T-helper 1 cell (primary cell): ENCODE measurements at places on chromosomes 7 and 10.
A peak's percentile ranks its signal among the peaks of the same experiment; 100 is the strongest.

- DNase-seq: no peak
Measured at GRCh38 chr7:41760293-41760692, 57.4 kb upstream of the INHBA start.

- DNase-seq: no peak
Measured at GRCh38 chr7:80699045-80699638, 60.7 kb downstream of the CD36 start.

DNA sequence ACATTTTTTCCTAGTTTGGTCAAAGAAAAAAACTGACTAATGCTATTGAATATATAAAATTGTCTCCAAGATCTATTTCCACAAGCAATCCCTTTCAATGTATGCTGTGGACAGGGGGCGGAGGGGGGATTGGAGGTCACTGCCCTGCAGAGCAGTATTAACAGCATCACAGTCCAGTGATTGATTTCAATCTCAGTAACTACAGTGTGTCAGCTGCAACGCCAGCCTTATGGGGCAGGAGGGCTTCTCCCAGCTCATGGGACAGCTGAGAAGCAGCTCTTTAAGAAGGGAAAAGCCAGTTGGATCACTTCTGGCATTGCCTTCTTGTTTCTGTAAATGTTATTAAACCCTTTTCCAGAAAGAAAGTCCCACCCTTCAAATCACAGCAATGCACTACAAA is 65.0 kb downstream of the RAPGEF5 start:
- DNase-seq: no peak

DNA sequence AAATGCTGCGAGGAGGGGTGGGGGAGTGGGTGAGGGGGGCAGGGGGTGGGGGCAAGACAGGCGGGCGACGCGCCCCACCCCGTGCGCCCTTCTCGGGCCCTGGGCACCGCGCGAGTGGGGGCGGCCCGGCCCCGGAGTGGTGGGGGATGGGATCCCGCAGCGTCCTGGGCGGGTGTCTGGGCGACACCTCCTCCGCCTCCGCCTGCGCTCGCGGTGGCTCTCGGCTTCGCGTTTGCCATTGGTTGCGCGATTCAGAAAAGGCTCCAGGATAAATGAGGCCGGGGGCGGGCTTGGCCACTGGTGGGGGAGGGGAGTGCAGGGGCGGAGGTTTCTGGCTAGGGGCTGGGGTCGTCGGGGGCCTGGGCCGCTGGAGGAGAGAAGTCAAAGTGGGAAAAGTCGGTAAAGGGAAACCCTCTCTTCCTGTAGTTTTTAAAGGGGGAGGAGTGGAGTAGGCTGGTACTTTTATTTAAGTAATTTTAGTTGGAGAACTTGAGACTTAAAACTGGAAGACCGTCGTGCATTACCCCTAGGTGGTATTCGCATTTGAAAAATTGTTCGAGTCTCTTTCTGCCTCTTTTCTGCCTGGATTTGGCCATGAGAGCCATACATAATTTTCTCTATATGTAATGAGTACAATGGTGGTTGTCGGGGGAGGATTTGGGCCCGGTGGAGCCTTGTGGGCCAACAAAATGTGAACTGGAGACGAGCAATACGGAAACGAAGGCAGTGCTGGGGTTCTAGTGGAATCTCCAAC is 992 bp upstream of the IGF2BP3 start:
- no peak for DNase-seq

GRCh38 chr7:95817866-95818640 is 45.7 kb downstream of the DYNC1I1 start:
- DNase-seq: no peak

- DNase-seq: no peak
Measured at GRCh38 chr10:118926903-118927302, 102.6 kb upstream of the NANOS1 start.

- DNase-seq: no peak
Measured at GRCh38 chr7:27345164-27345887, 102.7 kb downstream of the EVX1 start.

DNA sequence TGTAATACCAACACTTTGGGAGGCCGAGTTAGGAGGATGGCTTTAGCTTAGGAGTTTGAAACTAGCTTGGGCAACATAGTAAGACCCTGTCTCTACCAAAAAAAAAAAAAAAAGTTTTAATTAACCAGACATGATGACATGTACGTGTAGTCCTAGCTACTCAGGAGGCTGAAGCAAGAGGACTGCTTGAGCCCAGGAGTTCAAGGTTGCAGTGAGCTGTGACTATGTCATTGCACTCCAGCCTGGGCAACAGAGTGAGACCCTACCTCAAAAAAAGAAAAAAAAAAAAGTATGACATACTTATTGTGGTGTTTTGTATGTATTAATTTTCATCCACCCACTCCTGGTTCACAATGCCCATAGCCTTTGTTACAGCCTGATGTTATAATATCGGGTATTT is 69.7 kb downstream of the GSAP start:
- DNase-seq: no peak

GRCh38 chr10:35643151-35644049 is 1.3 kb upstream of the FZD8 start:
- DNase-seq: no peak

- no peak for DNase-seq
Measured at GRCh38 chr10:79985481-79986072, 36.7 kb upstream of the SFTPD start.

DNA sequence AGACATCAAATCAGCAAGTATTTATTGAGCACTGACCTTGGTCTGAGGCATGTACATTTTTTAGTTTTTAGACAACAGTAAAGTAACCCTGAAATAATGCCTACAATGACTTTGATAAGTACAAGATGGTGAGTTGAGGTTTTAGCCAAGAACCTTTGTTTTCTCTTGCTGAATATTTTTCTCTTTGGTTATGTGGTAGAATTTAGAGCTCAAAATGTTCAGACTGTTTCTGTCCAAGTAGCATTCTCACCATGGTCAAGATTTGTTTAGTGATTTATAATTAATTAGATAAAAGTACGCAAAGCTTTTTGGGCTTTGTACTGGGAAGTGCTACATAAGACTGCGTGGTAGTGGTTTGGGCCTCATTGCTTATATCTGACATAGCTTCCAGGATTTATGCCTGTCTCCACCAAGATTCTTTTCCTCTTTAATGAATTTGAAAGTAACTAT is 102.4 kb downstream of the KAT6B start:
- DNase-seq: no peak

GRCh38 chr10:56298941-56299340 is 62.1 kb downstream of the ZWINT start:
- no peak for DNase-seq

GRCh38 chr7:26332698-26333097 is 41.0 kb downstream of the SNX10 start:
- no peak for DNase-seq

GRCh38 chr10:124566981-124567835 is 105.6 kb downstream of the LHPP start:
- DNase-seq: no peak

- no peak for DNase-seq
Measured at GRCh38 chr7:147513451-147513850, 1077.1 kb upstream of the C7orf33 start.

DNA sequence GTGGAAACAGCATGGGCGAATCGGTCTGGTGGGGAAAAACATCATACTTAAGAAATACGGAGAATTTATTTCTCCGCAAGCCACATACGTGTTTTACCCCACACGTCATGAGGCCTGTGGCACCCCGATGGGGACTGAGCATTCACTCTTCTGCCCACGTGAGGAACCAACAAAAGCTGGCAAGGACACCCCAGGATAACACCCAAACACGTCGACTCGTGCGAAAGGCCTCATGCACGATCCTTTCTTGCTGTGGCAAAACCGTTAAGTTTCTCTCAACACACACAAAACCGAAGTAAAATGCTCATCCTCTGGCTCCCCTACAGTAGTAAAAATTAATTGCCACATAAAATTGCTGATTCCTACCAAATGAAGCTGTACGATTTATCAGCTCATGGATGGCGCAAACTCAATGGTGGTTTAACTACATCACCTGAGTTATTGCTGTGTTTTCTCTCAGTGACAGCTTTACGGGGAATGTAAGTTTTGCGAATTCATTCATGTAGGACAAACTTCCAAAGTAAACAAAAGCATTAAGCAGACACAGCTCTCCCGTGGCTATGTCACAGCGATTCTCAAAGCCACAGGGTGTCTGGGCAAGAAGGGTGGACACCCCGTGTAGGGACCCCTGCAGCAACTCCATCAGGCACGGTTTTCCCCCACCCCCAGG is 97.0 kb downstream of the CTBP2 start:
- no peak for DNase-seq

- DNase-seq: no peak
Measured at GRCh38 chr10:76382381-76382851, 951.0 kb downstream of the LRMDA start.

GRCh38 chr7:103824251-103824650 is 165.2 kb downstream of the RELN start:
- DNase-seq: no peak

DNA sequence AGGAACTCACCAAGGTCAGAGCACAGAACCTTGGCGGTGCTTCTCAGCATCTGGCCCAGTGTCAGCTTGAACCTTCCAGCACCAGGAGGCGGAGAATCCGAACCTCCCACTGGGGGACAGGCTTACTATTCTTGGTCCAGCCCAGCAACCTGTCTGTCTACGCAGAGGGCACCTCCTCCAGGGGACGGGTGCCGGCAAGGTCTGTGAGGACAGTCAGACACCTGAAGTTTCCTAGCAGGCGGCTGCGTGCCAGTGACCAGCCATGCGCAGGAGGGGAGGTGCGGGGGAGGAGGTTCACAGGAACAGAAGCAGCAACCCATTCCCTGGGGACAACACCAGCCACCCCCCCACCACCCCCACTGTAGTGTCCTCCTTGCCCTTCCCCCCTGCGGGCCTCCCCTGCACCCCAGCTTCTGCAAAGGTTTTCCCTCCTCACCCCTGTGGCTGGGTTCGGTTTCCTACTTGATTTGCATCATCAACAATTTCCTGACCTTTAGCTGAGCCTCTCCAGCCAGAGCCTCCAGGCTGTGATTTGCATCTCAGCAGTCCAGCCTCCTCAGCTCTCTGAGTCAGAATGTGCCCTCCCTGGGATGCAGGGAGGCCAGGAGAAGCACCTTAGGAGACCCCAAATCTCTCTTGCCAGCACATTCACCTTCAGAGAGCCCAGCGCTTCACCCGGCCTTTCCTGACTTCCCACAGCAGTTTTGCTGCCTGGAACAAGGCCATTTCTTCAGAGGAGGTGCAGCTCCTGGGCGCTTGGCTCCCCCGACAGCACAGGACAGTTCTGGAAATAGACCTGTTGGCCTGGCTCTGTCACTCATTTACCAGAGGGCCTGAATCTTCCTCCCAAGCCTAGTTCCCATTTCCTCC is 107.5 kb upstream of the NPS start:
- no peak for DNase-seq

DNA sequence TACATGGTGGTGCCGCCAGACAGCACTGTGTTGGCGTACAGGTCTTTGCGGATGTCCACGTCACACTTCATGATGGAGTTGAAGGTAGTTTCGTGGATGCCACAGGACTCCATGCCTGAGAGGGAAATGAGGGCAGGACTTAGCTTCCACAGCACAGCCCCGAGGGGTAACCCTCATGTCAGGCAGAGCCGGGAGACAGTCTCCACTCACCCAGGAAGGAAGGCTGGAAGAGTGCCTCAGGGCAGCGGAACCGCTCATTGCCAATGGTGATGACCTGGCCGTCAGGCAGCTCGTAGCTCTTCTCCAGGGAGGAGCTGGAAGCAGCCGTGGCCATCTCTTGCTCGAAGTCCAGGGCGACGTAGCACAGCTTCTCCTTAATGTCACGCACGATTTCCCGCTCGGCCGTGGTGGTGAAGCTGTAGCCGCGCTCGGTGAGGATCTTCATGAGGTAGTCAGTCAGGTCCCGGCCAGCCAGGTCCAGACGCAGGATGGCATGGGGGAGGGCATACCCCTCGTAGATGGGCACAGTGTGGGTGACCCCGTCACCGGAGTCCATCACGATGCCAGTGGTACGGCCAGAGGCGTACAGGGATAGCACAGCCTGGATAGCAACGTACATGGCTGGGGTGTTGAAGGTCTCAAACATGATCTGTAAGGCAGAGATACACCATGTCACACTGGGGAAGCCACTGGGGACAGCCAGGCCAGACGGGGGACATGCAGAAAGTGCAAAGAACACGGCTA is 104.6 kb upstream of the TNRC18 start:
- no peak for DNase-seq

- peak; percentile 65 for DNase-seq
Measured at GRCh38 chr10:3948843-3949242, 163.8 kb upstream of the KLF6 start.

DNA sequence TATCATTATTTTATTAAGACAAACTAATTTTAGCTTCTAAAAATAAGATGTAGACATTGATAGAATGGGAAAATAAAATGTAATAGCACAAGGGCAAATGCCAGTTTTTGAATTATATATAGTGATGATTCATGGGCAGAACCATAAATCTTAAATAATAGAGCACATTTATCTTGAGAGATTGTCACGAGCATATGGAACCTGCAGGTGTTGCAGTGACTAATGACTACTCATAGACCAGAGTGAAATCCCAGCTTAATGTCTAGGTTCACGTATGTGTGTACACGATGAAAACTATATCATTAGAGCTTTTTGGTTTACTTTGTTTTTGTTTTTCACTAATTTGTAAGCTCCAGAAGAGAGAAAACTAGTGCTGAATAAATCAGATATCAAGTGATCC is 150.2 kb upstream of the CACNA2D1 start:
- no peak for DNase-seq

- DNase-seq: no peak
Measured at GRCh38 chr7:26918241-26918640, 53.9 kb upstream of the SKAP2 start.

DNA sequence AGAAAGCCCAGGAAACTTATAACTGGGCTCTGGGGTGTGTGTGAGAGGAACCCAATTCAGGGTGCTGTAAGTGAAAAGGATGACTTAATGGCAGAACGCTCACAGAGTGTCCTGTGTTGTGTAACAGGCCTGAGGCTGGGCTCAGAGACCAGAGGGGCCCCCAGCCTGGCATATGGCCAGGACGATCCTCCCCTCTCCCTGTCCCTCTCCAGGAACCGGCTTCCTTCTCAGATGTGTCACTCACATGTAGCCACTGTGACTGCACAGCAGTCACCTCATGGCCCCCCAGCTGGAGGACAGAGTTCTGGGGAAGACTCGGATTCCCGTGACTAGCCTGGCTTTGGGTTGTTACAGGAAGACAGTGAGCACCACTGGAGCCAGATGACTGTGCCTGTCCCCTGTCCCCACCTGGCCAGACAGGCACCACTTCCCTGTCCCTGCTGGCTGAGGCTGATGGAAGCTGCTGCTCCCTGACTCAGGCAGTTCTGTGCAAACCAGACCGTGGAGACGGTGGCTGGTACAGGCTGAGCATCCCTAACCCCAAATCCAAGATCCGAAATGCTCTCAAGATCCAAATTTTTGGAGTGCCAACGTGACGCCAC is 220.5 kb downstream of the MLLT10 start:
- DNase-seq: no peak
